Stimulated activated naive CD8-positive, alpha-beta T cell treated with anti-CD3 and anti-CD28 coated beads, Interleukin-15, amount 100 ng/mL, for 72 hours (primary cell): ENCODE measurements at places on chromosomes 7 and 10.

- DNase-seq = no peak
Observed at GRCh38 chr7:45944058-45944457, 23.0 kb upstream of the IGFBP3 start.

DNA sequence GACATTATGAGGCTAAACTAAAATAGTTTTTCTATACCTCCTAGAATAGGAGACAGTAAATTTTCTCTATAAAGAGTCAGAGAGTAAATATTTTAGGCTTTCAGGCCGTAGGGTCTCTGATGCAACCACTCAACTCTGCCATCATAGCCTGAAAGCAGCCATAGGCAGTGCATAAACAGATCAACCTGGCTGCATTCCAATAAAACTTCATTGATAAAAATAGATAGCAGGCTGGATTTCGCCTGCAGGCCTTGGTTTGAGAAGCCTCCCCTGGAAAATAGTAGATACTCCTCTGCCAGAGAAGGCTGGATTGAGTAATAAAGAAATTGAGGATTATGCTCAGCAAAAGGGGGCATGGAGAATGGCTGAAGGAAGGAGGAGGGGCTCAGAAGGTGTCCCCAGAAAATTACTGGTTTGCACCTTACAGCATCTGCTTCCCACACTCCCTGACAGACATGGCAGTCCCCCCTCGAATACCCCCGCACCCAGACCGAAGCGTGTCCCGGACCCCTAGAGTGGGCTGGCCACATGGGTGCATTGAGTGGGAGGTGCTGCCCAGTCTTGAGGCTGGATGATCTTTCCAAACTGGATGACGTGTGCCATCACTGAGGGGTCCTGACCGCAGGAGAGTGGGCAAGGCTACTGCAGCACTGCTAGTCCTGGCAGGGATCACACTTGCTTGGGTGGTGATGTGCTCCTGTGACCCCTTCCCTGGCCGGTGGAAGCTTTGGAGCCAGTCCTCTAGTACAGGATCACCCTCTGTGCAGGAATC, 126.6 kb downstream of the PTPN20 start:
- DNase-seq = no peak

DNA sequence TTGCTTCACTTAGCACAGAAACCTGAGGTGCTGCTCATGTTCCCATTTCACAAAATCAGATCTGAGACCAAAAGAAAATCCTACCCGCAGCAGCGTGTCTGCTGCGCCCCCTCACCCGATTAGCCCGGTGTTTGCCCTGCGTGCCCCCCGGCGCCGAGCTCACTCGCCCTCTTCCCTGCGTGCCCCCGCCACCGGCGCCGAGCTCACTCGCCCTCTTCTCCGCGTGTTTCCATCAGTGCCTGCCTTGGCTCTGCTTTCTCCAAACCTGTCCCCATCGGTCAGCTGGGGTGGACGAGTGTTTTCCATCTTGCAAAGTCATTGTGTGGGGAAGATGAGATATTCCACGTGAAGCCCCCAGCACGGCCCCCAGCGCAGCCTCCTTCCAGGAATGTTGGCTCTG, 225.3 kb upstream of the PITRM1 start:
- DNase-seq = no peak

- DNase-seq = no peak
Observed at GRCh38 chr10:102492344-102492939, 10.1 kb downstream of the ACTR1A start.

DNA sequence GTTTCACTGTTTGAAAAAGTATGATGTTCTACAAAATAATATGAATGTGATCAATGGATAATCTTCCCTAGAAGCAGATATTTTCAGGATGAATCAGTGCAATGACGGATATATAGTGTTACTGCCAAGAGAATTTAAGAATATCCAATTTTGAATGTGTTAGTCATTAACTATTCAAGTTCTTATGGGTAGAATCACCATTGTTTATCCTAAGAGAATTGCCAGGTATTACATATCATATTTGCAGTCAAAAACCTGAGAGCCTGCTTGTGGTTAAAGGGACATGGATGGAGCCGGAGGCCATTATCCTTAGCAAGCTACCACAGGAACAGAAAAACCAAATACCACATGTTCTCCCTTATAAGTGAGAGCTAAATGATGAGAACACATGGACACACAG, 26.9 kb downstream of the AHR start:
- no peak for DNase-seq

DNA sequence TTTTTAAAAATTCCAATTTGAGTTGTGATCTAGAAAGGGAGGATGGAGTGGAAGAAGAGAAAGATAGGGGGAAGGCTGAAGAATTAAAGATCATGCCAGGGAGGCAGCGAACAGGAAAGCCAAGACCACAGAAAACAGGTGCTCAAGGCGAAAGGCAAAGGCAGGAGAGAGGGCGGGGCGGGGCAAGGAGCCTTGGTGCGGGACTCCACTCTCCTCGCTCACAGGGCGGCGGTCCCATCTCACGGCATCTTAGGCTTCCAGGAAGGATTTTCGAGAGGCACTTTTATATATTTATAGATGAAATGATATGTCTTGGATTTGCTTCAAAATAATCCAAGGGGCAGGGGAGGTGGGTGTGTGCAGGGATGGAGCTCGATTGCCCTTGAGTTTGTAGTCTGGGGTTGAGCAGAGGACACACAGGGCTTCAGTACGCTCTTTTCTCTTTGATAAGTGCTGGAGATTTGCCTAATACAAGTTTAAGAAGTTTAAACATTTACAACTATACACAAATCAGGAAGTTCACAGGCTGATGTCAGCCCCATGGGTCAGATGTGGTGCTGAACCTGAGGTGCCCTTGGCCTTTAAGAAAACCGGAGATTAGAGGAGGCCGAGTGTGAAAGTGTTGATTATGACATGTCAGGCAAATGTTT, 161.1 kb downstream of the PRKAG2 start:
- no peak for DNase-seq
